ENCODE measurements at places on chromosomes 7 and 10.
A peak's percentile ranks its signal among the peaks of the same experiment; 100 is the strongest.

DNA sequence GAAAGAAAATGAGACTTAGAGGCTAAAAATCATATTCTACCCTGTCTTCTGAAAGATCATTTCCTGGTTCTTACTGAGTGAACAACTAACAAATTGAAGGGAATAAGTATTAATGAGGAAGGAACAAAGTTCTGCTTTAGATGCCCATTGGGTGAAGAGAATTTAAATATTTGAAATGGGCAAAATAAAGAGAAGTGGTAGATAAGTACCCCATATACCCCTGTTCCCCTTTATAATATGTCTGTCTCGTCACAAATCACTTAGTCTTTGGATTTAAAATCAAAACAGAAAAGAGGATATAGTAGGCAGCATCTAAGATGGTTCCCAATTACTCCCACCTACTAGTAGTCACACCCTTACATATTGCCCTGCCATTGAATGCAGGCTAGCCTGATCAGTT is 13.2 kb downstream of the TES start:
- DNase-seq, result no peak

- DNase-seq, result peak; percentile 45
Observed at GRCh38 chr10:122703483-122704448, 4.1 kb upstream of the C10orf120 start.

DNA sequence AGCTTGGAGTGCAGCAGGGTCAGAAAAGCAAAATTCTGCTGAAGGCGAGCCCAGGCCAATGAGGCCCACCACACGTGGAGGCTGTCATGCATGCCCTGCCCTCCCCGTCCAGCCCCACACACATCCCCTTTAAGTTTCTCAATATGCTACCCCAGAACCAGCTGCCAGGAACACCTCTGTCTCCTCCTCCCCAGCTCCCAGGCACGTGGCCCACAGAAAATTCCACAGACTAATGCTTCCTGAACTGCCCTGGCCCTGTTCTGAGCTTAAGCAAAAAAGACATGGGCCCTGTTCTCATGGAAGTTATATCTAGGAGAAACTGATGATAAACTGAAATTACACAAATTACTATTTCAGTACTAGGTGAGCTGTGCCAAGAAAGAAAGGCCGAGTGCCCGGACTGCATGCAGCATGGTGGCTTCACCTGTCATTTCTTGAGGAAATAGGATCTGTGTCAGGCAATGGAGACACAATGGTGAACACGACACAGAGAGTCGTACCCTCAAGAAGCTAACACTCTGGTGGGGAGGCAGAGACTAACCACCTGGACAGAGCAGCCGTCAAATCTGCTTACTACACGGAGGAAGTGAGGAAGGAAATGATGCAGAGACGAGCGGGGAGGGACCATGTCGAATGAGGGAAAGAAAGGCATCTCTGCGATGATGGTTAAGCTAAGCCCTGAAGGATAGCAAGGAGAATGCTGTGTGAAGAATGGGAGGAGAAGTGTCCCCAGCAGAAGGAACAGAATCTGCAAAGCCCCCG is 44.5 kb downstream of the PODXL start:
- DNase-seq, result no peak

DNA sequence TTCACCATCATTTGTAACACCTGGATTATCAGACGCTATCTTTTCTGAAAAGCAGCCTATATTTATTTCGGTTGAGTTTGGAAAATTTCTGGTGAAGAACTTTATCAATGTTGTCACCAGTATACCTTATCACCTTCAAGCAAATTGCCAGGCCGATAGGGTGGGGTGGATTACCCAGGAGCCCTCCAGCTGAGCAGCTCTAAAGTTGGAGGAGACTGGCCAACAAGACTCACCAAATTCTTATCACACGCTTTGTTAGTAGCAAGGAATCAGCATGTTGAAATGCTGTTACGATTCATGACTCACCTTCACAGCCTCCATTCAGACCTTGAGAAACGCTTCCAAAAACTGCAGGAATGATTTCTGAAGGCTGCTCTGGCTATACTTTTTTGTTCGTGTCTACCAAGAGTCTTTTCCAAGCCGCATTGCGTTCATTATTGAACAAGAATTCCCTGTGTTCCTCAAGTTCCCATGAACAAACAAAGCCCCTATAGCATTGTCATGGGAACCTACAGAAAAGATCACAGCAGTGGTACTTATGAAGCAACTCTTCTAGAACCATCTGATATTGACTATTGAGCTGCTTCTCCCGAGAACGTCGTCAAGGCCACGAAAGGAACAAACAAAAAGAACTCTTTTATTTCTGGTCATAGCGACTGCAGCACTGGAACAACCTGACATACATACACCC is 291.4 kb downstream of the SFMBT2 start:
- no peak for DNase-seq

GRCh38 chr7:76220185-76221057 is 18.7 kb downstream of the SRRM3 start:
- DNase-seq, result peak; percentile 71

- DNase-seq, result no peak
Observed at GRCh38 chr7:120802751-120803150, 55.2 kb downstream of the TSPAN12 start.

DNA sequence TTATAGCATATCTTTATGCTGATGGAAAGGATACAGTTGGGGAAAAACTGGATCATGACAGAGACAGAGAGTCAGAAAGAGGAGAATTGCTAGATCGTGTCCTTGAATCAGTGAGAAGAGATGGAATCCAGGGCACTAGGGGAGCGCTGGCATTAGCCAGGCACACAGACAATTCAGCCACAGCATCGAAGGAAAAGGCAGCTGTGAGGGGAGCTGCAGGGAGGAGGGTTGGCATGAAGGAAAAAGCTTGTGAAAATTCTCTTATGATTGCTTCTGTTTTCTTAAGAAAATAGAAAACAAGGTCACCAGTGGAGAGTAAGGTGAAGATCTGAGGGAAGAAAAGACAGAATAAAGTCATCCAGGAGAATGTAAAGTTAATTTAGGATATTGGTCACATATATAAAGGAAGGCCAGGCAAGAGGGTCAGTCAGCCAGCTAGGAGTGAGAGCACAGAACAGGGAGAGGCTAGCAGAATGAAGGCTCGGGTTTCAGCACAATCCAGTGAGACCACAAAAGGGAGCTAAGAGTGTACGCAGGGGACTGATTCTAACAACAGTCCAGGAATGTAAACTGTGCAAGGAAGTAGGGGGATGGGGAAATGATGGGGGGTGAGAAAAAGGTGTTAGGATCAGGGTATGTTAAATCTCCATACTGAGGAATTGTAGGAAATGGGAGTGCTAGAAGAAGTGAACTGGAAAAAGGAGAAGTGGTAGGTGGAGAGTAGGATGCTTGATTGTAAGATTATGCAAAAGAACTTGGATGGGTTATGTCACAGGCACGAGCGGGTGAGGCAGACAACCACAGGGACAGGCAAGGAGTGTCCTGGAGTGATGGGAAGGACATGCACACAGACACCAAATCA is 112.0 kb downstream of the RNF32 start:
- DNase-seq, result no peak

GRCh38 chr7:155021699-155022145 is 18.8 kb upstream of the PAXIP1 start:
- DNase-seq, result no peak

- DNase-seq, result peak; percentile 13
Observed at GRCh38 chr10:96626795-96627194, 40.0 kb upstream of the TM9SF3 start.

GRCh38 chr10:129179245-129179971 is 287.6 kb upstream of the MGMT start:
- no peak for DNase-seq

- DNase-seq, result no peak
Observed at GRCh38 chr10:47268696-47269095, 31.3 kb upstream of the GDF10 start.

DNA sequence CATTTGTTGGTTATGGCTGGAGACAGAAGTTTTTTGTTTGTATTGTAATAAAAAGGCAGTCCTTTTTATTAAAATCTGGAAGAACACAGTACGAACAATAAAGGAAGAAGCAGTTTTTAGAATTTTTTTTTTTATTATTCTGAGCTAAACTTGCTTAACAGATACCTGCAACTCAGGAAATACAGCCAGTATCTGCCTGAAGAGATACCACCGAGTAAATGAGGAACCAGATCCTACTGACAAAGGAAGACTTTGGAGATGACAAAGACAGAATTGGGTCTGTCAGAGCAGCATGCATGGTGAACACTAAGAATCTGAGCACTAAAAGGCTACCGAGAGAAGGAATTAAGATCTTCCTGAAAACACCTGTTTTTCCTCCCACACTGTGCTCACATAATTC is 1335.9 kb upstream of the SORCS1 start:
- DNase-seq, result no peak

DNA sequence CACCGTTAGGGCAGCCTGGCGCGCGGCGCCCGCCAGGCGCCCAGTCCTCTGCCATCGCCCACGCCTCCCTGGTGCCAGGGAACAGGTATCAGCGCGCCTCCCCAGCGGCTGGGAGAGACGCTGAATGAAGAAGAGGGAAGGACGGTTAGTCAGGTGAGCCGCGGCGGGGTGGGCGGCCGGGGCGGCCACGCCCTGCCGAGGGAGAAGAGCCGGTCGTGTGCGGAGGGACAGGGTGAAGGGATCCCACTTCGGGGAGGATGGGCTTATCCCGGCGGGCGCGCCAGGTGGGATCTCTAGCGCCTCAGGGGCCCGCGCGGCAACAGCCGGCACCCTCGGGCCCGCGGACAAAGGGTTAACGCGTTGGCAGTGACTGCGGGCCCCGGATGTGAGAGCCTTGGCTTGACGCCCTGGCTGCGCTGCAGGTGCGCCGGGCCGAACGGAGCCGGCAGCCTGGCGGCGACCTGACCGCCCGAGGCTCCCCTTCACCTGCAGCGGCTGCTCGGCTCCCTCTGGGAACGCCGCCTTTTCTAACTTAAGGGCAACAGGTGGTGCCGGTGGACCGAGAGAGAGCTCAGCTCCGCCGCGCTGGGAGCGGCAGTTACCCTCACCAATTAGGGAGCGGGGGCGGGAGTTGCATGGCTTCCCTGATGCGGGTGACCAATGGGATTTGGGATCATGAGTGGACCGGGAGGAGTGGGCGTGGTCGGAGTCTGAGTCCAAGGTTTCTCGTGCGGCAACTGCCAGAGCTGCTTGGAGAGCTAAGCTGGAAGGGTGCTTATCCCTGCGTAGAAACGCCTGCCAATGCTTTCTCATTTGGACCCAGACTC is at the start of gene ARL4A:
TSS of gene ARL4A (plus strand) at position 743 of the 827 bp plus-strand sequence. CDS start 622 bp downstream, outside the sequence.
- peak; percentile 100 for DNase-seq

GRCh38 chr7:39683216-39683845 is 60.0 kb downstream of the RALA start:
- no peak for DNase-seq

DNA sequence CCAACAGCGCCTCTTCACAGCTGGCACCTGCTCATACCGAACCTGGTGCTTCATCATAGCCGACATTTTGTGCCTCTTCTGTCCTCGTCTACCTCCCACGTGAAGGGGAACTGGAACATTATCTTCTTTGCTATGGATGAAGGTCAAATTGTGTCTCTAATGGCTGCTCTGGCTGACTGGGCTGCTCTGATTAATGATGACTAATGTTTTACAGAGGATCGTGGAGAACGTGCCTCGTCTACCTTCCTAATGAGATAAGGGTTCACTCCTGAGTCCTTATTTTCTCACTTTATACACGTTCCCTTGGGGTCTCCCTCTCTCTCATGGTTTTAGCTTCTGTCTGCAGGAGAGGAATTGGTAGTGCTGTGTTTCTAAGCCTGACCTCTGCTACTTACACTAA is 420.3 kb downstream of the PHTF2 start:
- no peak for DNase-seq

GRCh38 chr7:153393666-153394065 is 634.1 kb downstream of the ACTR3B start:
- DNase-seq, result no peak

- DNase-seq, result no peak
Observed at GRCh38 chr7:26959290-26959689, 94.9 kb upstream of the SKAP2 start.

DNA sequence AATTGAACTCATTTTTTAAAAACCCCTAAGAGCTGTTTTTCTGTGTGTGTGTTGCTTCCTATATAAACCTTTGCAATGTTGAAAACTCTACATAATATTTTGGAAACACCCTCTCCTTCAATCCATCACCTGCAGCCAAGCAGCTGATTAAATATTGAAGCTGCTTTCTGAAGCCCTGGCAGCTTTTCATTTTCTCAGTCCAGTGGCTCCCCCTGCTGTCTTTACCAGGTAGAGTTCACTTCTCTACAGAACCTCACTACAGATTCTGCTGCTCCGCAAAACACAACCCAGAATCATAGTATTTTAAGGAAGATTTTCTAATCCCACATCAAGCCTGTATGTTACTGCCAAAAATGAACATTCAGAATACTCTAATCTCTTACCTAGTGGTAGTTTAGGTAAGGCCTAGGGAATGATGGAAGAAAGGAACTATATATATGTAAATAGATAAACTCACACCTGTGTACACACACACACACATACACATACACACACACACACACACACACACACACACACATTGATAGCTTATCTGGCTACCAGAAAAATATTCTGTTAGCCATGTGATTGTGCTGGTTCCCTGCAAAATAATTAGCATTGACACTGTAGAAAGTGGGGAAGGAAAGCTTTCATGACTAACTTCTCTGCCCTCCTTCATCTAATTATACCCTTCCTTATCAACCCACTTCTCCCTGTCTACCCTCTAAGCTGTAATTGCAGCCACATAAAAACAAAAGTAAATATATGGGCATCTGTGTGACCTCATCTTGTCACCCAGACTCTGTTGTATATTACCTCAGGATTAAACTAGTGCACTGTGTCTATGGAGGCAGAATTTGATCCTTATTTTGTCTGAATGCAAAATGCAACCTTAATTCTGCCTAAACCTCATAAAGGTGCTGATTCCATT is 229.5 kb upstream of the FZD1 start:
- no peak for DNase-seq

- DNase-seq, result no peak
Observed at GRCh38 chr10:6212806-6213205, 10.1 kb downstream of the PFKFB3 start.

- no peak for DNase-seq
Observed at GRCh38 chr7:51354897-51355296, 38.3 kb upstream of the COBL start.

DNA sequence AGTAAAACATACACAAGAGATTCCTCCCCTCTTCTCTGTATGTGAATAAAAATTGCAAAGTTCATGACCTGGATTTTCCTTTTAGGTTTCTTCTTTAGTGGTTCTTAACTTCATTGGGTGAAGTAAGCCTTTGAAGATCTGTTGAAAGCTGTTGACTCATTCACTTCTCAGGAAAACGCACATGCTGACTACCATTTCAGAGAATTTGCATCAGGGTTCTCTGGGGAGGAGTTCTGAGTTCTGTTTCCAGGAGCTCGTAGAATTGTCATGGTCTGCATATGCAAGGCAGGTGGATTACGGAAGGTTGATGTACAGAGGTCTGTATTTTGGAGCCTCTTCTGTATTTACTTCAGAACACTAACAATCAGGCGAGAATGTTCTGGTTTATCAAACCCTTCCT is 962 bp upstream of the SLC26A4 start:
- DNase-seq, result no peak

GRCh38 chr7:115060095-115060870 is 138.4 kb downstream of the MDFIC start:
- DNase-seq, result no peak

- DNase-seq, result no peak
Observed at GRCh38 chr7:73827567-73828106, 3.2 kb upstream of the CLDN4 start.

GRCh38 chr7:108012499-108013430 is 9.8 kb upstream of the LAMB1 start:
- DNase-seq, result no peak

GRCh38 chr10:60809157-60809556 is 30.9 kb downstream of the CDK1 start:
- DNase-seq, result no peak

Data from iPS DF 6.9 (cell line).